ENCODE measurements at places on chromosomes 2 and 18.

GRCh38 chr2:142757111-142757510 is 120.4 kb upstream of the KYNU start:
- no peak for DNase-seq

- DNase-seq: no peak
These were observed 4.5 kb upstream of the ASPRV1 start for GRCh38 chr2:69965756-69966445.

DNA sequence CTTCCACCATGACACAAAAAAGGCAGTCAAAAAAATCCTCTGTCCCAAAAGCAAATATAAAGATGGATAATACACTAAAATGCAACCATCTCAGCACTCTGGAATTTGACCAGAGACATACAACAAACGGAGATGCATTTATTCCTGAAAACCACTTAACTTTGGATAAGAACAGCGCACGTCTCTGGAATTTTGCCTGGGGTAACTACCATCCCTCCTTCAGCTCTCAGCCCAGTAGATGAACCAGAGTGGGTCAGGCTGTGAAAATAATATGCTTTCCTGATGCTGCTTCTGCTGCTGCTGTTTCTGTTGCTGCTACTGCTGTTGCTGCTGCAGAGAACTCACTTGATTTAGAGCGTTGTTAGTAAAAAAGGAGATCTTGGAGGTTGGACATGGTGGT is 133.8 kb upstream of the ACVR2A start:
- no peak for DNase-seq

DNA sequence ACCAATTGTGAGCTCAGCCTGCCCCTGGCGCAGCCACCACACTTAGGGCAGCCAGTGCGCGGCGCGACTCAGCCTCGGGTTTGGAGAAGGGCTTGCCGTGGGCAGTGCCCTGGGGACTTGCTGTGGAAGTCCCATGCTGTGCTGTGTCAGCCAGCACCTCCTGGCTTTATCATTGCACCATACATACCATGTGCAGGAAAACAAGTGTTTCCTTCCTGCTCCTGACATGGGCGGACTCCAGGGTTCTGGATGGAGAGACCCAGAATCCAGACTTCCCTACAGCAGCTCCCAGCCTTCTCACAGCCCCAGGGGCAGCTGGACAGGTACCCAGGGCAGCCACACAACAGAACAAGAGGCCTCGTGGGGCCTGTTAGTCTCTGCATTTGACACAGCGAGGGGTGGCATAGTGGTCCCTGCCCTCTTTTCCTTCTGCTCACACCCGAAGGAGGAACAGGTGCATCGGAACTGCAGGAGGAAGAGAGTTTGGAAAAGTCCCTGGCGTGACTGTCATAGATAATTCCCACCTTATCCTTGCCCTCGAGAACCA is 54.2 kb downstream of the SDC1 start:
- DNase-seq: no peak

- DNase-seq: no peak
These were observed 105.0 kb upstream of the ZFP36L2 start for GRCh38 chr2:43331422-43331821.

DNA sequence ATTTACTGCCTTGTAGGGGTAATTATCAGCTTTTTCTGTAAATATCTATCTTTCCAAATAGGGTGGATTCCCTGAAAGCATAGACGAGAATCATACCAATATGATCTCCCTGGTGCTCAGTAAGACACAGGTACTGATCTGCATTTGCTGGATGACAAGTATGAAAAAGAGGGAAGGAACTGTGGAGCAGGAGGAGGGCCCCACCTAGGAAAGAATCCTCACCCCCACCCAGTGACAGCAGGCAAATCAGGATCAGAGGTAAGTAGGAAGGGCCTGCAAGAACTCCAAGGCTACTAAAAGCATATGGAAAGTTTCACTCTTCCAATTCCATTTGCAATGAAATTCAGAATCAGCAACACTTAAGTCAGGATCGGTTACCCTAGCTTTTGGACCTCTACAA is 42.3 kb downstream of the METTL8 start:
- no peak for DNase-seq

GRCh38 chr2:1633936-1634587 is 110.3 kb downstream of the PXDN start:
- DNase-seq: no peak

- DNase-seq: no peak
These were observed 20.3 kb downstream of the SLC30A3 start for GRCh38 chr2:27242614-27242951.

DNA sequence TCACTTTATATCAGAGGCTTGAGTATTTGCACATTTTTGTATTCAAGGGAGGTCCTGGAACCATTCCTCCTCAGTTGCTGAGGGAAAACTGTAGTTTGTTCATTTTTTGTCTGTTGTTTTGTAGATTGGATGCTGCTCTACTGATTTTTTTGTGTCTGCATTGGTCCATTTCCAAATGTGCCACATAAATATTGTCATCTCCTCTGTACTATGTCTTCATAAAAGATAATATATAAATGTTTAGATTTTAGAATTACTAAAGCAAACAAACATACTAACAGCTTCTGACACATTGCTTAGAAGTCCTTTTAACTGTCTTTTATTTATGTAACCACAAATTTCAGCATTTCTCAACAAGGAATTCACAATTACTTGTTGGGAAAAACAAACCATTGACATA is 356.8 kb downstream of the PLCL1 start:
- DNase-seq: no peak

GRCh38 chr2:139271149-139271548 is 491.0 kb upstream of the NXPH2 start:
- DNase-seq: no peak

DNA sequence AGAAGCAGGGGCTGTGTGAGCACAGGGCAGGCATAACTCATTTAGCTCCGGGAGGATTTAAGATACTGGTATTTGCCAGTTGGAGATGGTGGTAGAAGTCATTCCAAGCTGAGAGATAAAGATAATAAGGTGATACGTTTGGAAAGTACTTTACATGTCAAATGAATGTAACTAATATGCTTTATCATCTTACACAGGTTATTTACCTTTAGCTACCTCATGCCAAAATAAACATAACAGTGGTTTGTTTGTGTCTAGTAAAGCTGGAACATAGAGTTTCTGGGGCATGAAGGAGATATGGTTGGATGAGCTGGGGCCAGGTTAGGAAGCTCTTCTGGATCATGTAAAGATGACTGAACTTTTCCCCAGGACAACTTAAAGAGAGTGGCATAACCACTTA is 126.9 kb upstream of the PIK3C3 start:
- no peak for DNase-seq

GRCh38 chr2:178125862-178126261 is 13.6 kb downstream of the RBM45 start:
- DNase-seq: no peak

DNA sequence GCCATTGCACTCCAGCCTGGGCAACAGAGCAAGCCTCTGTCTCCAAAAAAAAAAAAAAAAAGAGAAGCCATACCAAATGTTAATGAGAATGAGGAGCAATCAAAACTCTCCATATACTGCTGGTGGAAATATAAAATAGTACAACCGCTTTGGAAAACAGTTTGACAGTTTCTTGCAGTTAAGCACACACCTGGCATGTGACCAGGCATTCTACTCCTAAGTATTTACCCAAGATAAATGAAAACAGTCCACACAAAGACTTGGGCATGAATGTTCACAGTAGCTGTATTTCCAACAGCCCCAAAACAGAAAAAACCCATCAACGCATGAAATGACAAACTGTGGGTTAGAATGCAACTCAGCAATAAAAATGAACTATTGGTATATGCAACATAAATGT is 76.0 kb upstream of the ST8SIA5 start:
- no peak for DNase-seq

- no peak for DNase-seq
These were observed 21.1 kb upstream of the CHMP3 start for GRCh38 chr2:86584151-86584913.

GRCh38 chr18:1527805-1528204 is 623.1 kb downstream of the ADCYAP1 start:
- DNase-seq: no peak

- no peak for DNase-seq
These were observed 16.1 kb upstream of the TTLL4 start for GRCh38 chr2:218694405-218695145.

- DNase-seq: no peak
These were observed 91.2 kb downstream of the VRK2 start for GRCh38 chr2:58137856-58138255.

GRCh38 chr2:105515581-105516415 is 116.9 kb upstream of the FHL2 start:
- DNase-seq: no peak
